ENCODE measurements at places on chromosomes 6 and 20.

GRCh38 chr6:46129291-46129628 is 529 bp upstream of the ENPP4 start:
- no peak for DNase-seq

DNA sequence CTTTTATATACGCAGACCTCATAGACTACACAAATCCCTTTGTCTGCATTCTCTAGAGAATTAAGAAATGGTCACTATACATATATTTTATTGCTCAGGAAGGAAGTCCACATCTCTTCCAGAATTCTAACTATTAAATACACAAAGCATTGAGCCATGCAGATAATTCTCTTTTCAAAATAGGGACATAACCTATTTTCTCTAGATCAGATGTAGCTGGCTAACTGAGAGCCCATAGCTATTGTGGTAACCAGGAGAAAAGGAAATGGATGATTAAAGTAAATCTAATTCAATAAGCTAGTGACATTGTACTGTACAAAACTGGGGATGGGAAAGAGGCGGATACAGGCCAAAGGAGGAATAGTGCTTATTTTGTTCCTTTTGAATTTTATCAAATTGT is 137.2 kb downstream of the BACH2 start:
- no peak for DNase-seq

GRCh38 chr6:30912746-30913520 is 1.1 kb upstream of the VARS2 start:
- no peak for DNase-seq

- no peak for DNase-seq
These were observed 156.8 kb upstream of the RALGAPA2 start for GRCh38 chr20:20869161-20869775.

- DNase-seq: no peak
These were observed 68.7 kb downstream of the NFATC2 start for GRCh38 chr20:51473771-51474170.

DNA sequence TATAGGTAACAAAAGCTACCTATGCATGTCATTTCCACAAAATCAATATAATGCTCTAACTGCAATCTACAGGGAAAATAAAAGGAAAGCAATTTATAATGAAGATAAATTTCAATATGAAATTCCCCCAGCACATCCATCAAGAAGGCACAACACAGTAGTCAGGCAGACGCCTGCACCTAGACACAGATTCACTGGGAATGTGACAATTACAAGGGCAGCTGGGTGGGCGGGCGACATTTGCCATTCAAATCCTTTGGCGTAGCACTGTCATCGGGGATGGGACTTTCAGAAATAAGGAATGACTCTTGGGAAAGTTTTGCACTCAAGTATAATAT is 60.4 kb downstream of the SULF2 start:
- DNase-seq: no peak

DNA sequence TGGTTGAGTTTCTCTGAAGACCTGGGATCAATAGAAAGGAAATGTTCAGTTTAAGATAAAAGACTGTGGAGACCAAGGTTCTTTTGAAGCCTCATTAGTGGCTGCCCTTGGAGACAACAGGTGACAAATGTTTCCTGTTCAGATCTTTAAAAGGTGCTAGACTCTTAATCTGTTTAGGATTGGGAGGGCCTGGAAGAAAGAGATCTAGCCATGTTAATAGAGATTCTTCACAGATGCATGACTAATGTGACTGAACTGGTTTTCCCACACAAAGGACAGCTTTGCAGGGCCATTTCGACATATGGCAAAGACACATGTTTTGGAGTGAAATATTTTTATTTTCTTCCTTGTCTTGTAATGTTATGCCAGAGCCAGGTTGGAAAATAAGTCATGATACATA is 82.2 kb downstream of the WDR27 start:
- no peak for DNase-seq

DNA sequence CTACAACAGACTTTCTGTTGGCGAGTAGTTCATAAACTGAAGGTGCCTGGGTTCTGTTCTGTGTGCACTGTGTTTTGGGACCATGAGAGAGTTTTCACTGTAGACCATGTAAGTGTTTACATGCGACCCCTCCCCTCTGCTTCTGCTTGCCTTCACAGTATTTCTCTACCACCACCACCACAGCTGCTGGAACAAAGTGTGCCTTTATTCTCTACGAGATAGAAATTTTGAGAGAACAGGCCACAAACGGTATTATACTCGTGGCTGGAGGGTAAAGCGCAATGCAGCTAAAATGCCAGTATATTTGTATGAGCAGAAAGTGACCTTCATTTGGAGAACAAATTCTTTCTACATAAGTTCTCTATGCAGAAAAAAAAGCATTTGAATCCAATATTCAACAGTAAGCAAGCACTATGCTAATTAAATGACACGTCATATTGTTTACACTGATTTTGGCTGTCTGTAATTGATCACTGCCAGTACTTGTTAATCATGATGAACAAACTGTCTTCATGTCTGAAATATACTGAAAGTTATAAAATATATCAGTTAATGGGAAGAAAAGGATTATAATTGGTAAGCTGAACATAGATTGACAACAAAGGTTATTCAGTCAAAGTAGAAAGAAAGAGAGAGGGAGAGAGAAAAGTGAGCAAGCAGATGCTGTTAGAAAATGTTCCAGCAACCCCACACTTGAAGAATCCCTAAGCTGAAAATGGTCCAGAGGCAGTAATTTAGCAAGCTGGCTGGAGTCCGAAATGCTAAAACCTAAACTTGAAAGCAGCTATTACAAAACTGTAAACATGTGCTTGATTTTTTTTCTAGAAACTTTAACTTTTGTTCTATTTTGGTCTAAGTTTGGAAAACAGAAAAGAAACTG is 8.8 kb downstream of the CLDN20 start:
- DNase-seq: no peak

GRCh38 chr6:143099647-143100046 is 39.0 kb downstream of the AIG1 start:
- DNase-seq: no peak

DNA sequence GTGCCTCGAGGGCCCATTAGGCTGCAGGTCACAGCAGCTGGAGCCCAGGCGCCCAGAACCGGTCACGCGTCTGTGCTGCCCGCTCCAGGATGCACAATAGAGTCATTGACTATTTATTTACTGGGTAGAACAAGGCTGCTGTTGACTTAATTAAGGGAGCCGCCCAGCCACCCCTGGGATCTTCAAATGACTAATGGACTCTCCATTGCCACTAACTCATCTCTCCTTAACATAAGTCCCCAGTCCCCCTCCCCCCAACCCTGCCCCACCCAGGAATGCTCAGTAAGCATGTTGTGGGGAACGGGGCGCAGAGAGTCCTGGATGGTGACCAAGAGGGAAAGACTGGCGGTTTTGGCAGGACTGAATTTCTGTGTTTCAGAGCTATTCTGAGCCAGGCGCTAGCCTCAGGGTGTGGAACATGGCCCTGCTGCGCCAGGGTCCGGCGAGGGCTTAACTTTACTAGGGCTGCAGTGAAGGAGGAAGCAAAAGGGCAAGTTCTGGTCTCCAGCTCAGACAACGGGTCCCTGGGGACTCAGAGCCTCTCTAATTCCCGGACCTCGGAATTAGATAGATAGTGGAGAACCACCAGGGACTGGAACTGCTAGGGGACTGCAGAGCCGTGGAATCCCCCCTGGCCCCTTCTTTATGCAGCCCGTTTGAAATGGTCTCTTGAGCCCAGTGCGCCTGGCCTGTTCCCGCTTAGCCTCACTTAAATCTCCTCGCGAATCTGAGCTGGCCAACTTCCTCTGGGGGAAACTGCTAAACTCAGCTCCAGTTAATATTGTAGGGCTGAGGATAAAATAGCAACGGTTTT is 1.5 kb upstream of the GRIK2 start:
- DNase-seq: no peak

- DNase-seq: no peak
These were observed 38.6 kb downstream of the HLA-DPB1 start for GRCh38 chr6:33114406-33114805.

DNA sequence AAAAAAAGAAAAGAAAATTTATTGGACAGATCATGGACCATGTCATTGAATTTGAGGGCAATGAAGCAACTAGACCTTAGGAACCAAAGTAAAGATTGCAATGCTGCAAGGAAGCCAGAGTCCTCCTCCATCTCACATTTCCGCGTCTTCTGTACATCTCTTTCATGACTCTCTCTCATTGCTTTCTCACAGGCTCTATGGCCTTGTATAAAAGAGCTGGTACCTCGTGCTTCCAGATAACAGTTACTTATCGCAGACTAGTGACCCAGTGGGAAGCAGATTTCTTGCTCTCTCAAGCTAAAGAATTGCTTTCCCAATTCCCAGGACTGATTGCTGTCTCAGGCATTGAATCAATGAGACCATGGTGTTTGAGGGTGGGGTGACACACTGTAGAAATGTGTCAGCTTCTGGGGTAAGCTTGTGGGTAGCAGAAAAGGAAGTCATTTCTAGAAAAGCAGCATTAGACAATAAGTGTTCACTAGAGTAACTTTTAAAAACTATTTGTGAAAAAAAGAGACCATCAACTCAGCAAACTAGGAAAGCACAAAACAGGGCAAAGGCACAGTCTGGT is 635.3 kb downstream of the UTRN start:
- no peak for DNase-seq

DNA sequence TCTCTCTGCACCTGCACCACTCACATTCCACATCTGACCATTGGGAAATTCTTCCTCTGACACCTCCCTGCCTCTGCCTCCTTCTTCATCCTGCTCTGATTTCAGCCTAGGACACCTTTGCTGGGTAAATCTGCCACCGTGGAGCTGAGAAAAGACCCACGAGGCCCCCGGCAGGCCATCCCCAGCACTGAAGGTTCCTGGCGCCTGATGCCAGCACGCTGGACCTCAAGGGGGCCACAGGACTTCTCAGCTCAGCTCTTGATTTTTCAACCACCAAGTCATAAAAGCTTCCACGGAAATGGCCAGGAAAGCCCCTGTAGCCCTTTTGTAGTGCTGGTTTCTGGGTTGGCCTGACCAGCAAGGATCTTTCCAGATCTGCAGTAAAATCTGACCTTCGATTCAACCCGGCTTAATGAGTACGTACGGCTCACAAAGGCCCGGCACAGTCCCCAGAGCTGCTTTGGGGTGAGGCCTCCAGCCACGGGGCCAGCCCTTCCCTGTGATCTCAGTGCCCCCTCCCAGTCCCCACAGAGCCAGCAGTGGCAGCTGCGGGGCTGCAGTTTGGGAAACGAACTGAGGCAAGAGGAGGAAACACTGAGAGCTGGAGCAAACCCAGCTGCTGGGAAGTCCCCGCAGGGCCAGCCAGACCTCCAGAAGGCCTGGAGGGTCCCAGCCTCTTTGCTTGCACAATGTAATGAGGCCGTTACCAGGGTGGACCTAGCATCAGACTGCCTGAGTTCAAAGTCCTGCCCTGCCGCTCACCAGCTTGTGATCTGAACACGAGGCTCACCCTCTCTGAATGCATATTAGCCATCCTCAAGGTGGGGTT is 157.5 kb downstream of the BMP7 start:
- DNase-seq: no peak

GRCh38 chr20:1669304-1669703 is 11.7 kb upstream of the SIRPG start:
- no peak for DNase-seq

DNA sequence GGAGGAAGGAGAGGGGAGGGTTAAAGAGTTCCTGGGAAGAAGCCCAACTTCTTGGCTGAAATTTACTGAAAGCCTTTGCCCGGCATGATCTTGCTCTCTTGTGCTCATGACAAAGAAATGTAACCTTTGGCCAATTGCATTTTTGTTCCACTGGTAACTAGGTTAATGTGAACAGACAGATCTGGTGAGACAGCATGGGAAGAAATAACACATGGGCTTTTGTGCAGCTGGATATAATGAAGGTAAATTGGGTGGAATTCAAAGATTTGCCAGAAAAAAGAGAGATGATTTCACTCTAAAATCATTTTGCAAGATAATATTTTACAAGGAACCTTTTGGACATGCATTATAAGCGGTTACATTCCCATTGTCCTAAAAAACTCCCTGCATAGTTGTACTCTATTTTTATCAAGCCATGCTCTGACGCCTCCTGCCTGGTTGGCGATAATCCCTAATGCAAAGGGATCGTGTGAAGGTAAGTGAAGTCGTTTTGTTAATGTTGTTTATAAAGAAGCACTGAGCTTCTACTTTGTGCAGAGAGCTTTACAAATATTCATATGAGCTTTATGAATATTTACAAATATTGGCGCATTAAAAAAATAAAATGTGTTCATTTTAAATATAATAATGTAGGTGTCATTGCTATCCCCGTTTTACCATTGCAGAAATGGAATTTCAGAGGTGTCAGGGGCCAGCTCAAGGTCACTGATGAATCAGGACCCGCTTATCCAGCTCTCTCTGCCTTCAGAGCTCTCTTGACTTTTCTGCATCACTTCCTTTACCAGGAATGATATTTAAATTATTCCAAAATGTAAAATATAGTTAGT is 161.3 kb upstream of the AGPAT4 start:
- no peak for DNase-seq

DNA sequence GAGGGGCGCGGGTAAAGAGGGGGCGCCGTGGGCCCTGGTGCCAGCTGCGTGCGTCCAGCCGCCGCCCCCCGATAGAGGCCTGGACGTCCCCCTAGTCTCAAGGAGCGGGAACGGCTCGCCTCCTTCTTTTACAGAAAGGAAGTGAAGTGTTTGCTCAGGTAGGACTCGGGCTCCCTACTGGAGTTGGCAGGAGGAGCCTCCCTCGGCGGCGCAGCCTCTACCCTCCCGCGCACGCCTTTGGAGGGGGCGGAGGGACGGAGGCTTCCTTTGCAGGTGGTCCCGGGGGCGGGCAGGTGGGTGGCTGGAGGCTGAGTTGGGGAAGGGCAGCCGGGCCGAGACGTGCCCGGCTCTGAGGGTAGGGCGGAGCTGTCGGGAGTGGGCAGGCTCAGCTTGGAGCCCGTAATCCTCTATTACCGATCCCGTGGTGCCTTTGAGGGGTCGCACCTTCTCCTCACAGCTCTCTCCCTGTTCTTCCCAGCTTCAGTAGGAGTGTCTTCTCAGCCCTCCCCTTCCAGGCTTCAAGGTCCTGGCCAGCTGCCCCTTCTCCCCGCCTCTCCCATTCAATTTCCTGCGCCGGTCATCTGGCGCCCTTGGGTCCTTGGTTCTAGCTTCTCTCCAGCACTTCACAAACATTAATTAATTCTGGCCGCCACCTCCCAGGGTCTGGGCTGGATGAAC is 728 bp downstream of the ITPR3 start:
- DNase-seq: peak; percentile 51

DNA sequence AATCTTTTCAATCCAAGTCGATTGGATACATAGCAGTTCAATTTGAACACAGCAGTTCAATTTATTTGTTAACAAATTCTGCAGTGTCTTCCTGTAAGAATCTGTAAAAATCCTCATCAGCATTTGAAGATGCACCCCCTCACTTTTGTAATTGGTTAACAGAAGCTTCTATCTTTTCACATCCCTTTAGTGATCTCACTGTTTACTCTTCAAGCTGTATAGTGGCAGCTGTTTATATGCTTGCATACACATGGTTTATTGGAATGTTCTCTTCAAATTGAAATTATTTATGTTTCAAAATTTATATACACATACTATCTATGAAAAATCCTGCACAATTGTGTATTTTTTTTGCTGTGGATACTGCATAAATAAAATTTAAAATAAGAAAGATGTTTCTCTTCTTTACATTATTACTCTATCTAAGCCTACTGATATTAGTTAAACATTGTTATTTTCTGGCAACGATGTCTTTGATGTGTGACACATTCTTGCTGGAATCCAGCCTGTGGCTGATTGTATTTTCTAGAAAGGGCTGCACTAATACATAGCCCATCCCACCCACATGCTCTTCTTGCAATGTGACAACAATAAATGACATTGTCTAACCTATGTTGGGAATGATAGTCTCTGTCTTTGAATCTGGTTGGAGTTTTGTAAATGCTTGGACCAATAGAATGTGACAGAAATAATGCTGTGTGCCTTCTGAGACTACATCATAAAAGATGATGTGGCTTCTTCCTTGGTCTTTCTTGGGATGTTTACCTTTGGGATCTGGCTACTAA is 573.0 kb downstream of the CD109 start:
- no peak for DNase-seq
